ENCODE measurements at places on chromosomes 3 and 15.

GRCh38 chr3:138338811-138339210 is 9.2 kb upstream of the NME9 start:
- DNase-seq = no peak

GRCh38 chr3:60579734-60580133 is 671.5 kb downstream of the FHIT start:
- DNase-seq = no peak

DNA sequence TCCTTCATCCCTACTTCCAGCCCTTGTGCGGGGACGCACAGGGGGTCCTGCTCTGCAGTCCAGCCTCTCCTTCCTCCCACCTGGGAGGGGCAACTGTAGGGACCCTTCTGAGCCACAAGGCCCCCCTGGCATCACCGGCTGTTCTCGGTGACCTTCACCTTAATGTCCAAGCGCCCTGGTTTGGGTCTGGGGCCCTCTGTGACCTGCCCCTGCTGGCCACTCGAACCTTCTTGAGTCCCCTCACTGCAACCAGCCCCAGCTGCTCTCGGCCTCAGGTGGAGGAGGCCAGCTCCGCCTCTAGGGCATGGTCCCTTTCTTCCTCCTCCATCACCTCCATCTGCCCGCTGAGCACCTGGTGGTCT is 57.9 kb downstream of the RGMA start:
- no peak for DNase-seq

GRCh38 chr3:187084126-187084525 is 55.2 kb downstream of the RPL39L start:
- DNase-seq = no peak

DNA sequence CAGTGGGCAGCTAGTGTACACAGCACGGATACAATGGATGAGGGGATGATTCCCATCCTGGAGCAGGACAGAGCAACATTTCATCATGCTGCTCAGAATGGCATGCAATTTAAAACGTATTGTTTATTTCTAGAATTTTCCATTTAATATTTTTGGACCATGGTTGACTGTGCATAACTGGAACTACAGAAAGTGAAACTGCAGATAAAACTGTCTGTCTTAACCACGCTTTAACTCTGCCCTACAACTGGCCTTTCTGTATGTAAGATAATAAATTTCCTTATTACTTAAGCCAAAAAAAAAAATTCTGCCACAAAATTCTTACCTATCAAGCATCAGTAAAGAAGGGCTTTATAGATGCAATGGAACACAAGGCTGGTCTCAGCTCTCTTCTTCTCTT is 33.4 kb downstream of the AP3S2 start:
- no peak for DNase-seq

- DNase-seq = no peak
Observed at GRCh38 chr3:155154255-155154654, 74.1 kb downstream of the MME start.

GRCh38 chr15:65081270-65081669 is 4.7 kb downstream of the KBTBD13 start:
- DNase-seq = no peak

All from HuH-7 (cell line).